HFFc6 (cell line): ENCODE measurements at places on chromosomes 6 and 20.

DNA sequence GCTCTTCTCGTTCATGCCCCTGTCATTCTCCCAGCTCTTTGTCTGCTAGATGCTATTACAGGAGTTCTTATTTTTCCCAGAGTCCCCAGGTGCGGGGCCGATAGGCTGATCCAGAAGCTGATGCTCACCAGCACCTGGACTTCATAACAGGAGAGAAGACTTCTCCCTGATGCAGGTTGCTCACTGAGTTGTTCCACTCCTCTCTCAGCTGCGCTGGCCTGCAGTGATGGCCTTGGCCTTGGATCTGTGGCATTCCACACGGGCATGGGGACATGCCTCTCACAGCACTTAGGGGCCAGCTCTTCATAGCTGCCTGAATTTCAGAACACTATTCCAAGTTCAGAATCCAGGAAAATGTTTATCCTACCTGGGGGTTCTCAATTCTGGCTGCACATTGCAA lies 7.1 kb upstream of the TXNDC5 start:
- no peak for DNase-seq

- no peak for DNase-seq
These were observed 46.7 kb upstream of the PKIB start for GRCh38 chr6:122563364-122564052.

DNA sequence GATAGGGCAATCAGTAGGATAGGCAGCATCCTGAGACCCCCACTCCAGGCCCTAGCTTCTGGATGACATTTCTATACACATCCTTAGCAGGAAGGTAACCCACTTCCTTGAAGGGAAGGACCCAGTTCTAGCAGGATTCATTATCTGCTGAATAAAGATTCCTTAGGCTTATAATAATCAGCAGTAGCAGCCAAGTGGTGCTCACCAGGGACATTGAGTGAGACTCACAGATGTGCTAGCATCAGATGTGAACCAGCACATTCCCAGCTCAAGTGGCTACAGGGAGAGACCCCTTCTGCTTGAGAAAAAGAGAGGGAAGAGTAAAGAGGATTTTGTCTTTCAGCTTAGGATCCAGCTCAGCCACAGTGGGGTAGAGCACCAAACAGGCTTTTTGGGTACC lies 244.8 kb upstream of the UFL1 start:
- no peak for DNase-seq

GRCh38 chr20:11965602-11966001 lies 47.9 kb downstream of the BTBD3 start:
- no peak for DNase-seq

DNA sequence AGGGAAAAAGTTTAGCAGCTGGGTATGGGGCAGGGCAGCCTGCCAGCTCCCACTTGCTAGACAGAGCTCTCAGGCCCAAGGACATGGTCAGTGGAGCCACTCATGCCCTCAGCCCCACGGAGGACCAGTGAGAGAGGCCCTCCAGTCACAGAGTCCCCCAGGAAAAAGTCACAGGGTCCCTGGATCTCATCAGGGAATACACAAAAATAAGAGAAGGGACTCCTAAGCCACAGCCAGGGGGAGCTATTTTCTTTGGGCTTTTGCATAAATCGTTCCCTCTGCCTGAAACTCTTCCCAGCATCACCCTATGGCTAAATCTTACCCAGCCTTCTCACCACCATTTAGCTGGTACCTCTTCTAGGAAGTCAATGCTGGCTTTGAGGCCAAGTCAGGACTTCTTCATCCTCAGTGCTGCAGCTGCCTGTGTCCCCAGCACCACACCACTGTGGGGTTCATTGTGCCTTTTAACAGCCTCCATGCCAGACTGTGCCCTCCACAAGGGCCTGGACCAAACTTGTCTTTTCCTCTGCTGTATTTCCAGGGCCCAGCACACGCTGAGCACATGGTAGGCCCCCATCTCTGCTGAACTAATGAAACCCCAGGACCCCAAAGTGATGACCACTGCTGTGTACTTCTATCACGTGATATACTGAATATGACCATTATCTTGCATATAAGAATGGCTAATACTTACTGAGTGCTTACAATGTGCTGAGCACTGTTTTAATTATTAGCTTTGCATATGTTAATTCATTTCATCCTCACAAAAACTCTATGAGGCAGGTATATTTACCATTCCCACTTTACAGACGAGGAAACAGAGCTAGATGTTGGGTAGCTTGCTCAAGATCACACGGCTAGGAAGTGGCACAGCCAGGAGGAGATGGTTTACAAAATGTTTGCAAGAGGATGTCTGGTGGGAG lies 2.0 kb downstream of the ZNF335 start:
- DNase-seq, result peak; percentile 47

DNA sequence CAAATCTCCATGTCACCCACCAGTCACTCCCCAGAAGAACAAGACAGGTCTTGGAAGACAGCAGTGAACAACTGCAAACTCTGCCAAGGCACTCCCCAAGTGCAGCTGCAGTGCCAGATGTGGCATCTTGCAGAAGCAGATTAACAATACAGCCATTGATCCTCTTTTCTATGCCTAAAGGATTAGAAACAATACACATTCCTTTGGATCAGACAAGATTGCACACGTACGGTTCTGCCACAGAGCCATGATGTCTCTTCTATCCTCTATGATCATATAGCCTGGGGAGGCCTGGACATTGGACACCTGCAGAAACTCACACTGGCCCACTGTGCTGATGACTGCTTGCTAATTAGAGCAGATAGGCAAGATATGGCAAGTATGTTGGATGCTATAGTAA lies 155.9 kb downstream of the MYLK4 start:
- DNase-seq, result no peak

DNA sequence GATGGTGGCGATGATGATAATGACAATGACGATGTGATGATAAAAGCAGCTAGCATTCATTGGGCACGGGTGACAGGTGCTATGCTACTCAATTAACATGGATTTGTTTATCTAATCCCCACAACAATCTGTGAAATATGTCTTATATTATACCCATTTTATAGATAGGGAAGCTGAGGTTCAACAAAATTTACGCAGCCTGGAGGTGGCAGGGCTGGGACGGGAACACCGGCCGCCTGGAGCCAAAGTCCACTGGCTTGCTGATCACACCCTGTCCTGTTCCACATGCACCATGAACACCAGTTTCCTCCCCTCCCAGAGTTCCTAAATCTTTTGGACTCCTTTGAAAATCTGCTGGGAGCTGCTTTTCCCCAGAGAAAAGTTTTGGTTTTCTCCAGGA lies 23.0 kb downstream of the RIMS4 start:
- DNase-seq, result no peak

GRCh38 chr6:135188718-135189117 lies 7.6 kb downstream of the MYB start:
- DNase-seq, result no peak

DNA sequence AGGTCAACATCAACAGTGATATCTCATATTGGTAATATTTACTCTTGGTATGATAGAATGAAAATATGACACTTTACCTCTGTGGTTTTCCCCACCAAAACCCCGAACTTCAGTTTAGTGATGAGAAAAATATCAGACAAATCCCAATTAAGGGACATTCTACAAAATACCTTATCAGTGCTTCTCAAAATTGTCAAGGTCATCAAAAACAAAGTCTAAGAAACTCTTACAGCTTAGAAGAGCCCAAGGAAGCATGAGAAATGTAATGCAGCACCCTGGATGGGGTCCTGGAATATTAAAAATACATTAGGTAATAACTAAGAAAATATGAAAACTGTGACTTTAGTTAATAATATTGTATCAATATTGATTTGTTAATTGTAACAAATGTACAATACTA lies 148.3 kb upstream of the TFAP2D start:
- no peak for DNase-seq

DNA sequence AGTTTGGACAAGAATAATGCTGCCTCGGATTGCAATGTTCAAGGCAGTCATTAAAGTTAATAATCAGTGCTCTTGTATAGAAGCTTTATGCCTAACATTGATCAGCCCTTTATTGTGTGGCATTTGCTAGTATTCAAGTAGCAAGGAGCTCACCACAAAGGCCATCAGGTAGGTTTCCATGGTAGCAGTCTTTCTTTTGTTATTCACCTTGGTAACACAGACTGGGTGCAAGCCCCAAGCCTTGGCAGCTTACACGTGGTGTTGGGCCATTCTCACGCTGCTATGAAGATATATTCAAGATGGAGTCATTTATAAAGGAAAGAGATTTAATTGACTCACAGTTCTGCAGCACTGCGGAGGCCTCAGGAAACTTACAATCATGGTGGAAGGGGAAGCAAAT lies 149.3 kb downstream of the ADAT2 start:
- DNase-seq, result no peak

DNA sequence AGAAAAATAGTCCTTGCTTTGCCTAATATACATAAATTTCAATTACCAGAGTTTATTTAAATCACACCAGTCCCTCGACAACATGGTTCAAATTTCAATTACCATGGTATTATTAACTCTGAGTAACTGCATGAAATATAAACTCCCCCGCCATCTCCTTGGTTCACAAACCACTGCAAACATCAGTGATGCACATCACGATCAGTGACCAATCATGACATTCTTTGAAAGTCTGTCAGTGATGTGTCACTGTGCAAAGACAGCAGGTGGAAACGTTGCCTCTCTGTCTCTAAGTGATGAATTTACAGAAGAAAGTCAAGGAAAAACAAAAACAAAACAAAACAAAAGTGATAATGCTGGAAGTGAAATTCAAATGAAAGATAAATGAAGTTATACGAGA lies 86.7 kb downstream of the TASP1 start:
- peak; percentile 24 for DNase-seq

- DNase-seq, result no peak
These were observed 8.6 kb downstream of the IP6K3 start for GRCh38 chr6:33738153-33738552.

GRCh38 chr20:16517946-16518783 lies 55.1 kb downstream of the KIF16B start:
- DNase-seq, result no peak

GRCh38 chr6:6225885-6226529 lies 94.5 kb downstream of the F13A1 start:
- no peak for DNase-seq

DNA sequence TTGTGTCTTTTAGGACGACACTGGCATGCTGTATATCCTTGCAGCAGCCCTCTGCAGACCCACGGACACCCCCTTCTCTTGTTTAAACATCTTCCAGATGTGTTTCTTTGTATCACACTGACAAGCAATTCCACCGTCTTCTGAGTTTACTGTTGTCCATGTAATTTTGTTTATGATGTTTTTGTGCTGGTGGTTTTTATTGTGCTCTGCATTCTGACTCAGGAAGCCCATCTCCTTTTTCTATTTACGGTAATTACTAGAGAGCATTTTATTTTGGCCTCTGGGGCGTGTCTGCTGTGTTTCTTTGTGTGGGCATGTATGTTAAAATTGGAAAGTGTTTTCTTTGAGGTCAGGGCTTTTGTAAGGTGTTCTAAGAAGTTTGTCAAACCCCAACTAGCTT lies 111.9 kb downstream of the JARID2 start:
- no peak for DNase-seq

DNA sequence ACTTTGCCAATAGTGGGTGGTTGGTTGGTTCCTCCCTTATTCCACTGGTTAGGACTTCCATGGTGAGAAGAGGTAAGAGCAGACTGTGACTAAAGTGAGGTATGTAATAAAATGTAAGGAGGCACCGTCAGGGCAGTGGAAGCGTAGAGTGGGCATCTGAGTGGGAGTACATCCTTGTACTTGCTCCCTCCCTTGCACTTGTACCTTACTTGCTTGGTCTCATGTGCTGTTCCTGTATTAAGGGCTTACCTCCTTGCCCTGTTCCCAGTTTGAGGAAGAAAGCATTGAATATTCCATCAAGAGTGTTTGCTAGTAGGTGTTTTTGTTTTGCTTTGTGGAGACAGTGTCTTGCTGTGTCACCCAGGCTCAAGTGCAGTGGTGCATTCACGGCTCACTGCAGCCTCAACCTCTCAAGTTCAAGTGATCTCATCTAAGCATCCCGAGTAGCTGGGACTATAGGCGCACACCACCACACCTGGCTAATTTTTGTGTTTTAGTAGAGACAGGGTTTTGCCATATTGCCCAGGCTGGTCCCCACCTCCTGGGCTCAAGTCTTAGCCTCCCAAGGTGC lies 25.5 kb downstream of the AMD1 start:
- no peak for DNase-seq

DNA sequence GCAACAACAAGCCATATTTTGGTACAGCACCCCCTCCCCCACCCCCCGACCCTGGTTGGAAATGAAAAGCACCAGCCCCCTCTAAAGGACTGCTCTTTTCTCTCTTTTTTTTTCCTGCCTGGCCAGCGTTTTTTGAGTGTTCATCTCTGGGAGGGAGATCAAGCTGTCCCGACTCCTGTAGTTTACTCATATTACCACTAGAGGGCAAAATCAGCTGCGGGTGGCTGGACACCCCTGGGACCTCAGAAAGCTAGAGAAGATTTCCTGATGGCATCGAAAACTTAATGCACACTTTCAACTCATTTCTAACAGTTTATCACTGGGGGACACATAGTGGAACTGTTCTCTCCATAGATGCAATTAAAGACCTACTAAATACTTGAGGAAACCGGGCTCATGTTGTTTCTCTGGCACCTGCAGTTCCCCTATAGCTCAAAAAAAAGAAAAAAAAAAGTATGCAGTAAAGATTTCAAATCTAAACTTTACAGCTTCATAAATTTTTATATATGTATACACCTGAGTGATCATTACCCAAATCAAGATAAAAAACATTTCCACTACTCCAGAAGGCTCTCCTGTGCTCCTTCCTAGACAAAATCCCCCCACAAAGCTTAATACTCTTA lies 24.4 kb downstream of the CNBD2 start:
- DNase-seq, result peak; percentile 58

- DNase-seq, result peak; percentile 32
These were observed 11.0 kb downstream of the TTBK1 start for GRCh38 chr6:43254138-43254817.

- DNase-seq, result no peak
These were observed 301.2 kb upstream of the SGK1 start for GRCh38 chr6:134619077-134619476.

GRCh38 chr6:167027772-167028171 lies 28.6 kb downstream of the CEP43 start:
- no peak for DNase-seq

- DNase-seq, result no peak
These were observed 1.3 kb downstream of the C6orf141 start for GRCh38 chr6:49551866-49552129.

DNA sequence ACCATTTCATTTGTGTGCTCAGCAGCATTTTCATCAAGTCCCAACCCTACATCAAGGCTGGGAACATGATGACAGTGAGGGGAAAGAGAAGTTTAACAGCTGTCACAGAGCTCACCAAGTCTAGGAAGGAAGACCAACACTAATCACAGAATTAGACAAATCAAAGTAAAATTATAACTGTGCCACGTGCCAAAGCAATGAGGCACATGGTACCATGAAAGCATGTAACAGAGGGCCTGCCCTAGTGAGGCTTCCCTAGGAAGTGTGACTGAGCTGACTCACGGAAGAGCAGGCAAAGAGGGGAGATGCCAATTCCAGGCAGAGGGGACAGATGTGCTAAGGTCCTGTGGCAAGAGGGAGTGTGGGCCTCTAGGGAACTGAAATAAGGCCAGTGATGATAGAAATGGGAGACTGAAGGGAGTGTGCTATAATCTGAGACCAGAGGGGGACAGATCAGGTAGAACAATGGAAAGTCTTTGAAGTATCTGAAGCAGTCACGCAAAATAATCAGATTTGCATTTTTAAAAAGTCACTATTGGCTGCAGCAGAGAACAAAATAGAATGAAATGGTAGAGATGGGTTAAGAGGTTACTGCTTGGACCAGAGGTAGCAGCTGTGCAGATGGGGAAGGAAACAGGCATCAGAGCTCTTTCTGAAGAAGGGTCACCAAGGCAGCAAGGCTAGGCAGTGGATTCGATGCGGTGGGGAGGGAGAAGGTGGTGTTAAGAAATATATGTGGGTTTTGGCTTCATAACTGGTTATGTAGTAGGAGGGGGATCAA lies 86.8 kb downstream of the GPR6 start:
- DNase-seq, result no peak
